H54 (cell line): ENCODE measurements at places on chromosomes 3 and 15.
A peak's percentile ranks its signal among the peaks of the same experiment; 100 is the strongest.

DNA sequence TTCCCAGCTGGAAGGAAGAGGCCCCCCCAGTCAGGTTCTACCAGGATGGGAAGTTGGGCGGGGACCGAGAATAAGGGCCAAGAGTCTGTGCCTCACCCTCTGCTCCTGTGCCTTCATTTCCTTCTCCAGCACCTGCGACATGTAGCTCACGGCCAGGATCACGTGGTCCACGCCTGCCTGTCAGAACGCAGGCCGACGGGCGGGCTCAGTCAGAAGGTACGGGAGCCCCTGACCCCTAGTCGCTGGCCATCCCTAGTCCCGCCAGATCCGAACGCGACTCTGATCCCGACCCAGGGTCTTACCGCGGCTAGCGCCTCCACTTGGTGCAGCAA lies 489 bp downstream of the GMPPB start:
- no peak for DNase-seq

- no peak for DNase-seq
Observed at GRCh38 chr15:80777137-80777536, 2.0 kb upstream of the CEMIP start.

- DNase-seq, result no peak
Observed at GRCh38 chr3:4614927-4615326, 121.8 kb downstream of the ITPR1 start.

- DNase-seq, result peak; percentile 63
Observed at GRCh38 chr3:185659942-185660921, 74.1 kb downstream of the SENP2 start.

GRCh38 chr3:185764980-185765370 lies 59.9 kb downstream of the IGF2BP2 start:
- DNase-seq, result no peak

DNA sequence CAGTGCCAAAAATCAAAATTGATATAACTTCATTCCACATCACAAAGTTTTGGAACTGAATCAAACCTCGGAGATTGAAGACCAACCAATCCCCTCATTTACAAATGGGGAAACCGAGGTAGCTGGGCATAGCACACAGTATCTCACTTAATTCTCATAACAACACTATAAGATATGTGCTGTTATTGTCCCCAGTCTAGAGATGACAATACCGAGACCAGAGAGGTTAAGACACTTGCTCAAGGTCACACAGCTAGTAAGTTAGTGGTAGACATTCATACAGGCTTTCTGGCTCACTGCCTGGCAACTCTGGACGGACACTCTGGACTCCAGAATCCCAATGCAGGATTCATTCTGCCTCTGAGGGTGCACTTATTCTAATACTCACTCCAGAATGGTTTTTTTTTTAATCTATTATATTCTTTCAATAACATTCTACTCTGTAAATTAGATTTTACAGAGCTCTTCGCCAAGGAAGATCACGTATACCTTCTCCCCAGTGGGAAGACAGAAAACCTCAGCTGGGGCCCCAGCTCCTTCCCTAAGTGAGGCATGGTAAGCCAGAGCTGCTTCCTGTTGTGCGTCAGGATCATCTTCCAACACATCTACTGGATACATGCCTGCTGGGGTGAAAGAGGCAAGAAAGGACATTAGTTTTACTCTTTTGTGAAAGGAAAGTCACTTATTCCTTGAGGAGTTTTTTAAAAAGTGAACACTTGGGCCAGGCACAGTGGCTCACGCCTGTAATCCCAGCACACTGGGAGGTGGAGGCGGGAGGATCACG lies 128.4 kb upstream of the IGF1R start:
- no peak for DNase-seq

DNA sequence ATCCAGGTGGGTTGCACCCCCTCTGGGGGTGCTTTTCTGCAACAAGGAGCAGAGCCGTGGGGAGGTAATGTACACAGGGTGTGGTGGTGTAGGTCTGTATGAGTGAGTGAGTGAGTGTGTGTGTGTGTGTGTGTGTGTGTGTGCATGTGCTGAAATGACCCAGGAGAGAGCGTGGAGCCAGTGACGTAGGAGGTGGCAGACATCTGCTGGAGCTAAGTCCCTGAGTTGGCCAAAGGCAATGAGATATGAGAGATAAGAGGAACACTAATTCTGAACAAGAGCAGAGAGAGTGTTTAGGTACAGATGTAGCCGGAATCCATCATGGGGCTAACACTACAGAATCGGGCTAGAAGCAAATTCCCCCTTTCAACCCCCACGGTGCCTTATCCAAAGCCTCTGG lies 27.6 kb downstream of the BDH1 start:
- no peak for DNase-seq

DNA sequence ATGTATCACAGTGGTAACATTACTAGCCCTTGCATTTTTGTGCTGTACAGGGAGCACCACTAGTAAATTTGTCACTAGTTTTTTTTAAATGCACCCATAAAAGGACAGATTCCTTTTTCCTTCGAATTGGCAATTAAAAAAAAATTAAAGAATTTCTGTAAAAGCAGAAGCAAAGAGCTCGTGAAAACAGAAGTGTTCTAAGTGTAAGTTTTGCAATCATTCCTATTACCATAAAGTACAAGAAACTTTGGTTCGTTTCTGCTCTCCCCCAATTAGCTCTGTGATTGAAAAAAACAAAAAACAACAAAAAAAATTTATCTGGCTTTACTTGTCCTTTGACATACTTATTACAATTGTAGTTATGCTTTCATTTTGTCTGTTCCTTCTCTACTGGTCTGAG lies 5.3 kb downstream of the SERP1 start:
- no peak for DNase-seq

- DNase-seq, result no peak
Observed at GRCh38 chr3:80051602-80051962, 283.8 kb upstream of the ROBO1 start.
